ENCODE measurements at places on chromosomes 3 and 15. TPM values are rescaled to one million over a fixed set of nuclear protein-coding genes. Genes with fewer than 3 reads are reported as not detected.

GRCh38 chr3:121924734-121925133 is 30.5 kb downstream of the SLC15A2 start:
- no peak for DNase-seq

DNA sequence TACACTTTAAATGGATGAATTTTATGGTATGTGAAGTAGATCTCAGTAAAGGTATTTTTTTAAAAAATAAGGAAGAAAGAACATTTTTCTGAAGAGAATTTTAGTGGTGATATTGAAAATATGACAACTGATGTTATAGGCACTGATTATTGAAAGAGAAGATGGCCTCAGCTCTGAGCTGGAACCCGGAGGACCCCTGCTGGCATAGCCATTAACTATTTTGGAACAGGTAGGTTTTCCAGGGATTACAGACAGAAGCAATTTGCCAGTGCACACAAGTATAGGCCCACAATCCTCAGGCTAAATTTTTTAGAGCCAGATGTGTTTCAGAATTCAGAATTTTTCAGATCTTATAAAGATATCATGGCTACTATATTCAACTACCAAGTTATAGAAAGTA is 315.9 kb upstream of the GPR149 start:
- DNase-seq, result no peak

DNA sequence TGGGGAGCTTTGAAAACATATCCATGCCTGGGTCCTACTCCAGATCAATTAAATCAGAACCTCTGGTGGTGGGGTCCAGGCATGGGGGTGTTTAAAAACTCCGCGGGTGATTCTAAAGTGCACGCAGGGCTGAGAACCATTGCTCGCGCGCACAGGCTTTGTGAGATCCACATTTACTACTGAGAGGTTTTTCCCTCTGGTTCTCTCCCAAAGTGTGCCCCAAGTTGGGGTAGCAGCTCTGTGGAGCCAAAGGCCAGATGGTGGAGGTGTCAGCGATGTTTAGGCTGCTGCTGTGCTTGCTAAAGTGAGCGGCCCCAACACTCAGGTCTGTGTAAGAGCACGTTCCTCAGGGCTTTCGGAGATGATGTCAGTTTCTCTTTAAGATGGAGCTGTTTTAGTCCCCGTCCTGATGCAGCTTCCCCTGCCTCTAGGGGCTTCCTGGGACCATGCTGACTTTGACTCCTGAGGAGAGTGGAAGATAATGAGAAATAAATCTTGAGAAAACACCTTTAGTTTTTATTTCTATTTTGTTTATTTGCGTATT is 13.4 kb upstream of the MAGEF1 start:
- no peak for DNase-seq

UBAP1L gene
- 4.6 TPM for total RNA-seq

DNA sequence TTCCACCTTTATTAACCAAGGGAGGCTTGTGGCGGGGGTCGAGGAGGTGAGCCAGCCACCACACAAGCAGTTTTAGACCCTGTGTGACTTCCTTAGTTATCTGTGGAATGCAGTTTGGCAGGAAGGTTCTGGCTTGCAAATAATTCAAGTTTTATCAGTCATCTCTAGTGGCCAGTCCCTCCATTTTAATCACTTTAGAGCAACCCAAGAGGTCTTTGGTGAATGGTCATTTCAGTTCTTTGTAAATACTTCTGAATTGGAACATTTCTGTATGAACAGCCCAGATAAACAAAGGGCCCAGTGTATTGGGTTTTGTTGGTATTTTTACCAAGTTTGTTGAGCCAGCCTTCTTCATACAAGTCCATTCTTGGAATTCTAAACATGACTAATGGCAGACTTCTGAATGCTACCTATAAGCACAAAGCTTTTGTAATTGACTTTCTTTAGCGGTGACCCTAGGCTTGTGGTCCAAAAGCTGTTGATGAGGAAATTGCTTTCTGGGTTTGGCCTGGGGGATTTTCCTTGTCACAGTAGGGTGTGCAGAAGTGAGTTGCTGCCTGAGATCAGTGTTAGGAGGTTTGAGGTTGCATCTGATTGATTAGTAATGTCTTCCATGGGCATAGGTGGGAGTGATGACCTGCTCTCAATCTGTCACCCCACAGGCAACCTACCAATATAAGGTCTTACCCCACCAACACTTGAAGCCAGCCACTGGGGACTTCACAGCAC is 193.3 kb upstream of the TOPAZ1 start:
- no peak for DNase-seq
